ENCODE measurements at places on chromosomes 16 and 17.

GRCh38 chr16:68823401-68824135 is 19.8 kb upstream of the TANGO6 start:
- no peak for DNase-seq

DNA sequence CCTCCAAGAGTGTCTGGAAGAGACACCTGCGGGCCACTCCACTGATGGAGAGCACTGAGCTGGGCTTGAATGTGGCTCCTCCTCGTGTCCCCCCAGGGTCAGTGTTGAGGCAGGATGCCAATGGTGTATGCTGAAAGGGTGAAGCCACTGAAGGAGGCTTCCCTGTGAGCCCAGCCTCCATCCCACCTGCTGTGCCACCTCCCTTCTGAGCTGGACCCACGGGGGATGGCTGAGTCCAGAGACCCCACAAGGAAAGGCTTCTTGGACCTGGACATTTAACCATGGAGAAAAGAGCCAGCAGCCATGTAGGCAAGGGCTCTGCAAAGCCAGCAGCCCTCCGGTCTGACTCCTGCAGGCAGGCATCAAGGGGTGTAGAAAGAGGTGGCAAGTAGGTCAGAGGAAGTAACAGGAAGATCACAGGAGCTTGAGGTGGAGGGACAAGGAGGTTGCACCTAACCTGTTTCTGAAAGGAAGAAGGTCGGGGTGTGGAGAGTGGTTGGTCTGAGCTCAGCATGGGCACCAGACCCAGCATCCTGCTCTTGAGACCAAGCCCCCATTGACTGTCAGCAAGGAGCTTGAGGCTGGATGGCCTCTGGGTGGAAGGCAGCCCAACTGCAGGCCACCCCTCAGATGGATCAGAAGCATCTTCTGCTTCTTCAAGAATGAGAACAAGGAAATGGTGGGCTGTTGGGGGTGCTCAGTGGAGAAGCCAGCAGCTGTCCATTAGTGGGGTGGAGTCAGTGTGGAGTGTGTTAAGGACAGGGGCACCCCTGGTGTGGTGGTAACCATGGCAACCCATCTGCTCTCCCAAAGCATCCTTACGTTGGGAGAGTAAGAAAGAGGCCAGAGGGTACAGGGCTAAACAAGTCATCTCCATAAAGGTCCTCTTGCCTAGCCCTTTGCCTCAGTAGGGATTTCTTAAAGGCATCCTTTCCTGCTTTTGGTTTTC is 80.7 kb downstream of the PLD6 start:
- DNase-seq = no peak

GRCh38 chr17:68356520-68356919 is 65.2 kb downstream of the ARSG start:
- DNase-seq = no peak

- DNase-seq = no peak
Measured at GRCh38 chr16:28304214-28304613, 11.9 kb downstream of the SBK1 start.

DNA sequence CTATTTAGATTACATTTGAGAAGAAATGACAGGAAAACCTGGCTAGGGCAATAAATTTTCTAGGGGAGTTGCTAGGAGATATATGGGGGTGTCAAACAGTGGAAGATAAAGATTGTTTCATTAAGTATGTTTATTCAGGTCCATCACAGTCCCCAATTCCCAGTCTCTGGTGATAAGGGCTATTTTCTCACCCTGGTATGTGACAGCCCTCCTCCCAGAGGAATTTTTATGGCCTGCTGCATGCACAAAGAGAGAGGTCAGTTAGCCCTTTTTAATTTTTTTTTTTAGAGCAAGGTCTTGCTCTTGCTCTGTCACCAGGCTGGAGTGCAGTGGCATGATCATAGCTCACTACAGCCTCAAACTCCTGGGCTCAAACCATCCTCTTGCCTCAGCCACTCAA is 53.6 kb upstream of the ATF7IP2 start:
- DNase-seq = no peak

DNA sequence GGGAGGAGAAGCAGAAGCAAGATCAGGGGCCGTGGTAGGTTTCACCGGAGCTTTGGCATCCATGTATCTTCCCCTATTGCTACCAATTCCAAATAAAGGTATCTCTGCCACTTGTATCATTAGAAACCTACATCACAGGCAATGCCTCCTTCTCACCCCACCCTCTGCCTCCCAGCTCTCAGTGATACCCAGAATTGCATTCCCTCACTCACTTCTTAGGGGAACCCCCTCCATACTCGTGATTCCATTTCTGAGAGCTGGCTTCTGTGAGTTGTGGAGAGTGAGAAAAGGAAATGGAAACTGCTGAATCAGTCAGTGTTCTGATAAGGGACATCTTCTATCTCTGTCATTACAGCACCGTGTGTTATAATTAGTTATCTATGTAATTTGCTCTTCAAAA is 2.3 kb upstream of the CCL3 start:
- no peak for DNase-seq

DNA sequence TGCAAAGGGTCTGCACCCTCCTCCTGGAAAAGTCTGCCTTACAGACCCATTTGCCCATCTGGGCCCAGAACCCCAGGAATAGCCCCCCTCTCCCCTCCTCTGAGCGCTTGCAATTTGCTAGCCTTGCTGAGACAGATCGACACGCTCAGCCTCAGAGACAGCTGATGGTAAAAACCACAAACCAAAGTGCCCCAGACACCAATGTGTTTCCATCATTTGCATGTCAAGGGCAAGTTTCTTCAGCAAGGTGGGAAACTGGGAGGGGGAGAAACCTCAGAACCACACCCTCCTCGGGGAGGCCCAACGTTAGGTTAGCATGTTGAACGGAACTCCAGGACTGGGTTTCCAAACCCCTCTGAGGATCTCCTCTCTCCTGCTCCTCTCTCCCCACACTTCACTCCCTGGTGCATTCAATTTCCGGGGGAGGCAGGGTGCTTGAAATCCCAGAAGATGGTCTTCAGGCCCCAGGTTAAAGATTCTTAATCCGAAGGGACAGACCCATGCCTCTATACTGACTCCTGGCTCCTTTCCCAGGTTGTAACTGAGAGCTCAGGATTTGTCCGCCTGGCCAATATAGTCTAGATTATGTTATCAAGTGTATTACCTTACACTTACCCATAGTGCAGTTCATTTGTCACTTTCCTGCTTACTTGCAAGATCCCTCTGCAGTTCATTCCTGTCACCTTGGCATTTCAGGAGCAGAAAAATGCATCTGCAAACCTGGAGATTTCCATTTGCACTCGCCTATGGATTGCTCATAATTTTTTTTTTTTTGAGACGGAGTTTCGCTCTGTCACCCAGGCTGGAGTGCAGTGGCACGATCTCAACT is 1.3 kb upstream of the CUEDC1 start:
- no peak for DNase-seq

DNA sequence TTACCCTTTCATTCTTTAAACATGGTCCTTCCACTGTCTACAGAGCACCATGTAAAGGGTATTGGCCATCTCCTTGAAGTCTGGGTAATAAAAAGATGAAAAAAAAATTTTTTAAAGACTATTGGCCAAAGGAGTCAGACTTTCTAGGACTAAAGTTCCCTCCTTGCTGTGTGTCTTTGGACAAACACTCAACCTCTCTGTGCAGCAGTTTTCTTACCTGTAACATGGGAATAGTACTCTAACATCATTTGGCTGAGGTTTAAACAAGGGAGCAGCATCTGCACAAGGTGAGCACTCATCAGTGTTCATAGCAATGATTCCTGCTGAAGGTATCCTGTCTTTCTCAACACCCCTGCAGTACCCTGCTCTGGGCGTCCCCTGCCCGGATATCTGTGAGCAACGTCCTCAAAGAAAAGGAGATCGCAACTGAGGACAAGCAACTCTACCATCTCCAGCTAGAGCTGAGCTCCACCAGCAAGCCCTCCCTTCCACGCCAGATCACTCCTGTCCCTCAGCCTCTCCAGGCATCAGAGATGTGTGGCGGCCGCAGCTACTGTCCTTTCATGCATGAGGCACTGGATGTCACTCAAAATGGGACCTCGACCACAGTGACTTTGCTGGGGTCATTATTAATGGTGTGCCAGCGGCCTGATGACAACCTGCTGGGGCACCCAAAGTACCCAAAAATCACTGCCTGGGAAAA is 29.5 kb upstream of the RPH3AL start:
- no peak for DNase-seq

GRCh38 chr17:62111562-62112171 is 46.6 kb upstream of the MED13 start:
- no peak for DNase-seq

Measured in stimulated activated CD4-positive, alpha-beta T cell treated with anti-CD3 and anti-CD28 coated beads, TNF-alpha, amount 100 ng/mL, for 24 hours (primary cell).